Caudate nucleus (tissue), 63 donors: ENCODE measurements at places on chromosomes 4 and X.

DNA sequence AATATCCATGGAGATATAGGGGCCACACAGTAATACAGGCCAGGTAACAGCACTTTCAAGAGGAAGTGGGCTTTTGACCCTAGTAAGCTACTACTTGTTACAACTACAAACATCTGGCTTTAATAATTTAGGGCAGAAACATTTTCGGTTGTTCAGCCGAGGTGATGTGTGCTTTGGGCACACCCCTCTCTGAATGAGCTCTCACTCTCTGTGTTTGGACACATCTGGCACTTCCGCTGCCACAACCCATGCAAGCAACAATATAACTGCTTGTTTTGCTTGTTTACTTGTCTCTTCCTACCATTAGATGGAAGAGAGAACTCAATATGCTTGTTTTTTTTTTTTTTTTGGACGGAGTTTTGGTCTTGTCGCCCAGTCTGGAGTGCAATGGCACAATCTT lies 277.2 kb downstream of the HS3ST1 start:
- DNase-seq = no peak

DNA sequence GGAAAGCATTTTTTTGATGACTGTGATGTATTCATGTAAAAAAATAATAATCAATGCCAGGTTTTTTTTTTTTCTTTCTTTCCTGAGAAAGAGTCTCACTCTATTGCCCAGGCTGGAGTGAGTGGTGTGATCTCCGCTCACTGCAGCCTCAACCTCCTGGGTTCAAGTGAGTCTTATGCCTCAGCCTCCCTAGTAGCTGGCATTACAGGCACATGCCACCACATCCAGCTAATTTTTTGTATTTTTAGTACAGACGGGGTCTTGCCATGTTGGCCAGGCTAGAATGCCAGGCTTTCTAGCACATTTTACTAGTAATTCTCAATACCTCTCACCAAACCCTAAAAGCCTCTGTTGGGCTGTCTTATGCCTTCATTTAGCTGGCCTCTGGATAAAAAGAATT lies 25.7 kb downstream of the GPM6B start:
- DNase-seq = no peak

GRCh38 chr4:156475322-156475721 lies 496.3 kb downstream of the PDGFC start:
- DNase-seq = no peak

GRCh38 chr4:172256820-172257219 lies 443.6 kb downstream of the GALNTL6 start:
- DNase-seq = no peak

- DNase-seq = no peak
Measured at GRCh38 chrX:110806145-110806544, 10.5 kb upstream of the CHRDL1 start.

GRCh38 chr4:161841759-161842158 lies 322.0 kb downstream of the FSTL5 start:
- DNase-seq = no peak

GRCh38 chr4:21802406-21802805 lies 146.2 kb downstream of the KCNIP4 start:
- DNase-seq = no peak

DNA sequence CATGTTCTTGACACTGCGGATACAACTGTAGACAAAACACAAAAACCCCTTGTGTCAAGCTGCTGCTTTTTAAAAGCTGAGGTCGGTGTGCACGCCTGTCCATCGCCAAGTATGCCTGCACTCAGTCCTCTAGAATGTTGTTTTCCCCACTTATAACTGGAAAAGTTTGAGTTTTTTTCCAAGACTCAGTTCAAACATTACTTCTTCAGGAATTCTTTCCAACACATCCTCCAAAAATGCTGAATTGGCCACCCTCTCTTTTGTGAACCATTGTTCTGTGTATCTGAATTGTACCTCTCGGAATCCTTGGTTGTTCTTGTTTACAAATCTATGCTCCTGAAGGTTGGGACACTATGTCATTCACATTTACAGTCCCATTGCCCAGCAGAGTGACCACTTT lies 94.6 kb downstream of the REELD1 start:
- DNase-seq = no peak

GRCh38 chr4:87465739-87466366 lies 43.5 kb downstream of the NUDT9 start:
- no peak for DNase-seq

GRCh38 chrX:9878146-9878820 lies 88.9 kb upstream of the CLDN34 start:
- DNase-seq = no peak

DNA sequence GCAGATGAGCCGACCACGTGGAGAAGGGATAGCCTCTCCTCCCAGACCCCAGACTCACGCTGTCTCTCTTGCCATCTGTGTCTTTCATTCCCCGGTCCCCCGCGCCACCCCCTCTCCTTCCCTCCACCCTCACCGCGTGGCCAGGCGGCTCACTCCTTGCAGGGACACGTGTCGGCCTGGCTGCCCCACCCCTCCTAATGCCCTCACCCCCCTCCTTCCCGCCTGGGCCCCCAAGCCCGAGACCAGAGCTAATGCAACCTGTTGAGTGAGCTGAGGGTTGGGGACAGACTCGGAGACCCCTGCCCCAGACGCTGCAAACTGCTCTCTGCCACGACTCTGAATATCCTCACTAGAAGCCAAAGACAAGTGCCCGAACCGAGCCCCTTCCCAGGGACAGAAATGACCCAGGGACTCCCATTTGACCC lies 1.8 kb downstream of the SLC38A5 start:
- no peak for DNase-seq

DNA sequence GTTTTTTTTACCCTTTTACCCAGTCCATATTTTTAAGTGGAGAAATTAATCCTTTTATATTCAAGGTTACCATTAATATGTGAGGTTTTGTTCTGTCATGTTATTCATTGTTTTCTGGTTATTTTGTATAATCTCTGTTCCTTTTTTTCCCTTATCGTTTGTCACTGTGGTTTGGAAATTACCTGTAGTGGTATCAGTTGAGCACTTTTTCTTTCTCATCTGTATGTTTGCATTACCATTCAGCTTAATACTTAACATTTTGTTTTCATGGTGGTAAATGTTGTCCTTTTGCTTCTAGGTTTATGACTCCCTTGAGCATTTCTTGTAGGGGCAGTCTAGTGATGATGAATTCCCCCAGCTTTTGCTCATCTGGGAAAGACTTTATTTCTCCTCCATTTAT lies 6.6 kb downstream of the ETDC start:
- DNase-seq = no peak

DNA sequence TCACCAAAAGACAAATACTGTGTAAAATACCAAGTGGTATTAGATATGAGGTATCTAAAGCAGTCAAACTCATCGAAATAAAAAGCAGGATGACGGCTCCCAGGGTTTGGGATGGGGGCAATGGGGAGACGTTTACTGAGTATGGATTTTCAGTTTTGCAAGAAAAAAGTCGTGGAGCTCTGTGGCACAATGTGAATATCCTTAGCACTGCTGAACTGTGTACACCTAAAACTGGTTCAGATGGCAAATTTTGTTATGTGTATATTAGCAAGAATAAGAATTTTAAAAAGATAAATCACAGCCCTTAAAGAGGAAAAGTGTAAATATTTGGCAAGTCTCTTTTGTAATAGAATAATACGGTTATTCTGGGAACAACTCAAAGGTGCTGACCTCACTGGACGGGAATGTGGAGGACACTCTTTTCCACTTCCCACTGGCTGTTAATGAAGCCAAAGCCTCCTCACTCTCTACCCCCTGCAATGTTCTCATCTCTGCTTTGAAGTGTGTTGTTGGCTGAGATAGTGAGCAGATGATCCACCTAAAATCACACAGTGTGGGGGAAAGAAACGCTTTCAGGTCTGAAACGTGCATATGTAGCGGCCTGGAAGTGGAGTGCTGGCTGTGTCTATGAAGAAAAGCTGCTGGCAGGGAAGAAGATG lies 49.2 kb downstream of the SEL1L3 start:
- DNase-seq = peak; percentile 81

DNA sequence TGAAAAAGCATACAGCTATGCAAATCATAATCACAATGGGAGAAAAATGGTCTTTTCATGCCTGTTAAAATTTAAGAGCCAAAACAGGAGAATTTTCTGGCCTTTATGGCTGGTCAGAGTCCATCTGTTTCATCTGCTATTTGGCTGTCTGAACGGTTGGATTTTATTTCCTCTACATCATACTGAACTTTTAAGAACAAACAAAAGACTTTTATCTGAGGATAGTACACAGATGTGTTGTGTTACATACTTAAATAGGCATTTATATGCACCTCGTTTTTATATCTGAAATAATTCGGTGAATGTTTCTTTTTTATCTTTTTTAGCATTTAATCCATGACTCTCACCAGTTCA lies 18.0 kb upstream of the WWC2 start:
- no peak for DNase-seq

- DNase-seq = no peak
Measured at GRCh38 chrX:19720236-19720635, 167.2 kb downstream of the SH3KBP1 start.

- DNase-seq = no peak
Measured at GRCh38 chrX:115264009-115264408, 25.5 kb upstream of the LUZP4 start.

DNA sequence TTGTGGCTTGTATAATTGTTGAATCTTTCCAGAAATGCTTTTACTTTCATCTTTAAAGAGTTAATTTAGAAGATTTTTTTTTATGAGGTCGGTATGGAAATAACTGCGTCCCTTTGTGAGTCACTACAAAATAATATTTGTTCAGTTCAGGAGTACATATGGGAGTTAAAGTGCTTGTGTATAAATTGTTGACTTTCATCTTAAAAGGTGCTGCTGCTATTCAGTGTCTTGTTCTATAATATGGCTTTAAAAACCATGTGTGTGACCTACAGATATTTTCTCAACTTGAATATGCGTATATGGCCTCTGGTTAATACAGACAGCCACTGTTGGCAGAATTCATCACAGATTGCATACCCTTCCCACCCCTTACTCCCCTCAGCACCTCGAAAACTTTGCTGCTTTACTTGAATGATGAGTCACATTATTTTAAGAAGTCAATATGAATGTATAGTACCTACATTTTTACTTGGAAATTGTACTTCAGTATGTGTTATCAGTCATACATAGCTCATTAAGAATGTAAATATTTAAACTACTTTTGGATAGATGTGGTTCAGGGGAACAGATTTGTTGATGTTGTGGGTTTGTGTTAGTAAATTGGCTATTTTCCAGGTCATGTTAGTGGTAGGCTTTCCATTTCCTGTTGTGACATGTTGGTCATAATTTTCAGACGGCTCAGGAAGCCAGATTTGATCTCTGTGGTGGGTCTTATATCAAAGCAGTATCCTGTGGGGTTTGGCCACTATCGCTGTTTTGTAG lies 1.5 kb downstream of the CLCN3 start:
- DNase-seq = no peak

DNA sequence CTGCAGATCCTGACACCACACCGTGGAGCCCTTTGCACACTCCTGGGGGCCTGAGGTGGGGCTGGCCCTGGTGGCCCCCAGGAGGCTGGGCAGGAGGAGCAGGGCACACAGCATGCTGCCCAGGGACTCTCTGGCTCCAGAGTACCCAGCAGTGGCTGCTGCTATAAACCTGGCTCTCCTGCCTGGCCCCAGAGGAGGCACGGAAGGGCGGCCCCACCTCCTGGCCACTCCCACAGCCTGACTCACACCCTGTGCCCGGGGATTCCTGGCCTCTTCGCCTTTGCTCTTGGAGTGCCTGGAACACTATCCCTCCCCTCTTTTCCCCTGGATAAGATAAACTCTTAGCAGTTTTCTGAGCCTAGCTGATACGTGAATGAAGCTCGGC lies at the start of gene PSAPL1:
PSAPL1 (minus strand) TSS at position 165 of the 385 bp plus-strand sequence; CDS start at position 114, 51 bp downstream.
- DNase-seq = no peak

DNA sequence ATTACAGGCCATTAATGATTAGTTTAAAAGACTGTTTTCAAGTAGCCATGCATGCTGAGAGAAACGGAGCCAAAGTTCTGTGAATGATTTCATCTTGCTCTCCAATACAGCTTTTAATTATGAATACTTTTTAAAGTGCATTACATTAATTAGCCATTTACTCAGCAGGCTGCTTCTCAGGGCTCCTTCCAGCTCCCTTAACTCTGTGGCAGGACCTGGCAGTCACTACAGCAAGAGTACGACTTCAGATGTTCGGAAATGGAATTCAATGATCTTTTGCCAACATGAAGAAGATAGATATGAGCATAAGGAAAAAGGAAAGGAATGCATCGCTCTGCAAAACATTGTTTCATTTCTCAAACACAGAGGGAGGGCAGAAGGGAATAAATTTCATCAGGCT lies 987.2 kb downstream of the PDHA2 start:
- DNase-seq = no peak

DNA sequence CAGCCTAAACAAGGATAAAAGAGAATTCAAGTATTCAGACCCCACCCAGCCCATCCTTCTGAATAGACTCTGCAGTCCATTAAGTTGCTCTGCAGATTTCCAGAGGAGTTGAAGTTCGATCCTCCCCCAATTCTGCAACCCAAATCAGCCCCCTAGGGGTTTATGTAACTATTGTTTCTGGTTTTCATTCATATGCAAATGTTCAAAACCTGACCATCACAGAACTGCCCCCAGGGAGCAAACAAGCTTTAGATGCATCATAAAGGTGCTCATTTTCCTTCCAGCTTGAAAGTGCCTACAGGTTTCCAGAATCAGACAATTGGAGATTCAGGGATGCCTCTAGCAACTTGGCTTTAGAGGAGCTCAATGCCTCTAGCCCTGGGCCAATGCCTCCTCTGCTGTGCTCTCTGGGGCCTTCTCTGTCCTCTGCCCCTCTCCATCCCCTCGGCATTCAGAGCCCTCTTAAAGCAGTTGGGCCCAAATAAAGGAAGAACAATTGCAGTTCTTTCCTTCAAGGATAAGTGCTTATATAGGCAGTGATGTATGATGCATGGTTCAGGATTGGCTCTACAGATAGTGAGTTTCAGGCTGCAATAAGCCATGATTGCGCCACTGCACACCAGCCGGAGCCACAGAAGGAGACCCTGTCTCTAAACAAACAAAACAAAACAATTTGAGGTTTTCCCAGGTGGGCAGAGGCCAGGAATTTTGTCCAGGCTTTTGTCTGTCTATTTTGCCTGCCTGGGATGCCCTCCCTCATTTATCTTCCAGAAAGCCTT lies 23.5 kb upstream of the SPINK2 start:
- no peak for DNase-seq

GRCh38 chr4:17155486-17155885 lies 257.0 kb upstream of the LDB2 start:
- DNase-seq = no peak

- DNase-seq = no peak
Measured at GRCh38 chr4:24949970-24950369, 37.1 kb upstream of the CCDC149 start.

DNA sequence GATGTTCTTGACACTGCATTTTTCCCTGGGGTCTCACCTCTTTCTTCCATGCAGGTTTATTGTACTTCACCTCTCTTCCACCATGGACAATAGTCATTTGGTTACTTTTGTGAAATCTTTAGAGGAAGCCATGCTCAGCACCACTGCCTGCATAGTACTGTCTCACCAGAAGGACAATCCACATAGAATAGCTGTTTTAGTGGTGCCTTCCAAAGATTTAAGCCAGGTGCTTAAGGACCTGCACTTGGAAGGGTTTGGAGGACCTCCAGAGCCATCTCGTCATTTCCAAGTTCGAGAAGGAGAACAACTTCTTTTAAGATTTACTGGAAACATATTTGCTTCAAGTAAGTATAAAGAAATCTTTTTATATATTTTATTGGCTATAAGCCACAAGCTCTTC lies 26.7 kb downstream of the DTHD1 start:
- DNase-seq = no peak
